Glomerular endothelial cell (primary cell): ENCODE measurements at places on chromosomes 4 and X. TPM values are rescaled to one million over a fixed set of nuclear protein-coding genes. Genes with fewer than 3 reads are reported as not detected.

AWAT2 gene
- not detected in 2 replicates for total RNA-seq

GAGE12E gene
- not detected in 2 replicates for total RNA-seq

RHOXF1 gene
- not detected in 2 replicates for total RNA-seq

C1QTNF7 gene
- not detected in 2 replicates for total RNA-seq

ENOX2 gene
- total RNA-seq = 9.1 and 14.8 TPM in 2 replicates

SLITRK2 gene
- total RNA-seq = 0.05 TPM in 1 of 2 replicates, not detected in the other

TMEM31 gene
- not detected in 2 replicates for total RNA-seq

CXCL10 gene
- total RNA-seq = 2.7 and 12.7 TPM in 2 replicates

GPR173 gene
- 2.4 and 5.5 TPM in 2 replicates for total RNA-seq

MGAT4D gene
- not detected in 2 replicates for total RNA-seq

ESX1 gene
- total RNA-seq = not detected in 2 replicates
